ENCODE measurements at places on chromosomes 1 and 21.

DNA sequence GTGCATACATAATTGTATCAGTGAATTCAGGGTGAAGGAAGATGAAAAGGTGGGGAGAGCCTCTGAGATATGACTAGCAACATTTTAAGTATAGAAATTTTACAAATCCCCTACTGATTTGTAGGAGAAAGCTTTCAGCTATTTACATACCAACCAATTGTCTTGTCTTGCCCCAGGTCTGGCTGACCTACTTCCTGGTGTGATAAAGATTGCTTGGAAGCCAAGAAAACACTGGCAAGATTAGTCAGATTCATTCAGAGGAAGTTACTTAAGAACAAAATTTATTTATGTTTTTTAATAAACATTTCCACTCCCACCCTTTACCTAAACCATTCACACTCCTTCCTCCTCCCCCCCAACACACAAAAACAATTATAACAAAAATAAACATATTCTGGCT is 17.5 kb downstream of the PTGS2 start:
- no peak for DNase-seq

- no peak for DNase-seq
Measured at GRCh38 chr1:42379794-42380585, 602 bp upstream of the RIMKLA start.

GRCh38 chr1:163697137-163697536 is 375.4 kb downstream of the NUF2 start:
- no peak for DNase-seq

- DNase-seq, result peak; percentile 90
Measured at GRCh38 chr1:155167166-155168104, 5.7 kb downstream of the KRTCAP2 start.

GRCh38 chr1:59730759-59731478 is 83.8 kb upstream of the HOOK1 start:
- peak; percentile 92 for DNase-seq

DNA sequence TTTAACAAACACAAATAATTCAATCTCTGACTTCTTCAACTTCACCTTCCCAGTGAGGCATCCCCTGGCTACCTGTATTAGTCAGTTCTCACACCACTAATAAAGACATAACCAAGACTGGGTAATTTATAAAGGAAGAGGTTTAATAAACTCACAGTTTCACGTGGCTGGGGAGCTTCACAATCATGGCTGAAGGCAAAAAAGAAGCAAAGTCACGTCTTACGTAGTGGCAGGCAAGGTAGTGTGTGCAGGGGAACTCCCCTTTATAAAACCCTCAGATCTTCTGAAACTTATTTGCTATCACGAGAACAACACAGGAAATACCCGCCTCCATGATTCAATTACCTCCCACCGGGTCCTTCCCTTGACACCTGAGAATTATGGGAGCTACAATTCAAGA is 478.5 kb downstream of the ADGRL2 start:
- DNase-seq, result no peak

- DNase-seq, result no peak
Measured at GRCh38 chr1:26094076-26094669, 17.5 kb upstream of the PDIK1L start.

GRCh38 chr1:60244906-60245305 is 171.3 kb upstream of the C1orf87 start:
- no peak for DNase-seq

DNA sequence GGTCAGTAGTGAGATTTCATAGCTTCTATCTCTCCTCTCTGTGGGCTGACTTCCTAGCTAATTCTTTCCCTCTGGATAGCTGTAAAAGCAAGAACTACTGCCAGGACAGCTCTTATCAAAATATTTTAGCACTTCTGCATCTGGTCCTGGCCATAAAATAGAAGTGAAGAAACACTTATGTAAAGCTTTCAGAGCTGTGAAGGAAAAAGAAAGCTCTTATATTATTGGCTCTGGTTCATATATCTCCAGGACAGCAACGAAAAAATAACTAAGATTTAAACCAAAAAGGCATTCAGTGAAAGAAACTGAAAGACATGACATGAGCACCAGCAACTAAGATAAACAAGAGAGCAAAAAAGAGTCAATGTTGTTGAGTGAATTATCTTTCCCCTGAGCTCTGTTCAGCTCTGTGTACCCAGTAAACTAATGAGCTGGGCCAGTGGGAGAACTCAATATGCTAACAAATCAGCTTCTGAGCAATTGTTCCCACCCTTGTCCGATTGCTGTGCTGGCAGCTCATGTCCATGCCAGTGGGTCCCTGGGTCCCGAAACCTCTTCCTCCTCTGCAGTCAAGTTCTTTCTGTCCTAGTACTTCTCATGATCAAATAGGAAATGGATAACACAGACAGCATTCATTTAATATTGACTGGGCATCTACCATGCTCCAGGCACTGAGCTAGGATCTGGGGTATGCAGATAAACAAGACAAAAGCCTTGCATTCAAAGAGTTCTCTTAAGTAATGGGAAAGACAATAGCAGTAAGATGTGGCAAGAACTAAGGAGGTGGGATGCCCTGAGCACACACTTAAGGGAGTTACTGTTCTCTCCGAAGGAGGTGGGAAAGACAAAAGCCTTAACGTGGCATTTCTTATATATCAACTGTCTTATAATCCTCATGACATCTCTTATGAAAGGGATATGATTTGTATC is 45.3 kb upstream of the MAN1A2 start:
- DNase-seq, result no peak

DNA sequence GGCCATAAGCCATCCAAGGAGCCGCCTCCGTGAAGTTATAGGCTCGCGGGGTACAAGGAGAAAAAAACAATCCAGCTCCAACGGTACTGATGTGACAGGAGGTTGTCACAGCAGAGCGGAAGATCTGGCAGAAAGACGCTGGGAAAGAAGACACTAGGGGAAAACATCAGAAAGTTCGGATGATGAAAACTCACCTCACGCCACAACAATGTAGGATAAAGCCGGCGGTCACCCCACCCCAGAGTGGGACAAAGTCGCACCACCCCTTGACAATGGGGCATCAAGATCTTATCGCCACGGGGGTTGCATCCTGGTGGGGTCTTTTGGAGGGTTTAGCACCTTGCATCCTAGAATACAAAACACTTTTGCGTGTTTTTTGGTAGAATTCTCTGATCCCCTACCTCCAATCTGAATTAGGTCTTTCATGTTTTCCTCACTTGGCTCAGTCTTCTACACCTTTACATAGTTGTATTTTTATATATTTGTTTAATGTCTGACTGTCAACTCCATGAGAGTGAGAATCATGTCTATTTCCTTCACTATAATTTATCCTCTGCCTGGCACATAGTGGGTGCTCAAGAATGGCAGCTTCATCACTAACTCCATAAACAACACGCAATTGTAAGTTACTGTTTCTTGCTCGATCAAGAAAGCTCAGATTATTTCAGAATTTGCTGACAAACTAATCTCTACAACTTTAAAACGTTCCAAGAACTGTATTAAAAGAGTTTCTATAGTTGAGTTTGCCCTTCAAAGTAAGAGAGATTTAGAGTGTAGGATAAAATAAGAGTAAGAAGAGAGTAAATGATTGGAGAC is 611 bp upstream of the ZSWIM5 start:
- no peak for DNase-seq

- DNase-seq, result no peak
Measured at GRCh38 chr21:43864962-43865539, at the start of gene AGPAT3. TSS of gene AGPAT3 (plus strand) at chr21:43865223. CDS start at chr21:43959682, 94,459 bp downstream.

- no peak for DNase-seq
Measured at GRCh38 chr1:61079296-61079897, 3.0 kb upstream of the NFIA start.

GRCh38 chr1:181335631-181336030 is 147.7 kb upstream of the CACNA1E start:
- no peak for DNase-seq

- DNase-seq, result no peak
Measured at GRCh38 chr1:175687622-175688415, 55.6 kb downstream of the TNR start.

- no peak for DNase-seq
Measured at GRCh38 chr1:110875216-110875731, 2.3 kb downstream of the CD53 start.

- DNase-seq, result no peak
Measured at GRCh38 chr21:14353726-14354125, 29.2 kb downstream of the HSPA13 start.

GRCh38 chr1:234573711-234574299 is 36.2 kb downstream of the IRF2BP2 start:
- peak; percentile 59 for DNase-seq

DNA sequence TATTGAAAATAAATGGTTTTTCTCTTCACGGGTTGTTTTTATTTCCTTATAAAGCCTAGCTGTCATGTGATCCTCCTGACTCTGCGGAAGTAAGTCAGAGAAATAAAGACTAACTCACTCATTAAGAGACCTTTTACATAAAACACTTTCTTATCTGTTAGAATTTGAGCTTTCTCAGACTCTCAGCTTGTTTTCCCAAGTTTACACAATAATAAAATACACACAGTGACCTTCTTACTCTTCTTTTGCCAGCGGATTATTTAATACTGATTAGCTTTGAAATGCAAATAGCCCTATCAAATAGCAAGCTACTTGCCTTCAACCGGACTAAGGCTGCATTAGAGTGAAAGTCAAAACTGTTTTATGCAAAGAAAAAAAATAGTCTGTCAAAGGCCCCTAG is 45.5 kb upstream of the CXADR start:
- DNase-seq, result no peak

GRCh38 chr1:115475252-115475651 is 137.2 kb upstream of the NGF start:
- no peak for DNase-seq

DNA sequence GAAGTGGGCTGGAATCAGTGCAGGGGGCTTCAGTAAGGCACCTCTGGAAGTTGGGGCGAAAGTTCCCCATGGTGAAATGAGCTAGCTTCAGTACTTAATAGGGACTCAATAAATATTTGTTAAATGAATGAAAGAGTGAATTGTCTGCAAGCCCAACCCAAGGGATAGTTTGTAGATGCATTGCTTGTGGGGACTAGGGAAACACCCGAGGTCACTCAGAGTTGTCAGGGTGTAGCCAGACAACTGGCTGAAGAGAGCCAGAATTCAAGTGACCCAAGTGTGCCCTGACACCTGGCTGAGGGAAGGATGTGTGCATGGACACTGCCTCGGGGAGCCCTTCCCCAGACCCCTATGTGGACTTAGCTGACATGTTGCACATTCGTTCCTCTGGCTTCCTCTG is 1.3 kb upstream of the SLC26A9 start:
- DNase-seq, result no peak

DNA sequence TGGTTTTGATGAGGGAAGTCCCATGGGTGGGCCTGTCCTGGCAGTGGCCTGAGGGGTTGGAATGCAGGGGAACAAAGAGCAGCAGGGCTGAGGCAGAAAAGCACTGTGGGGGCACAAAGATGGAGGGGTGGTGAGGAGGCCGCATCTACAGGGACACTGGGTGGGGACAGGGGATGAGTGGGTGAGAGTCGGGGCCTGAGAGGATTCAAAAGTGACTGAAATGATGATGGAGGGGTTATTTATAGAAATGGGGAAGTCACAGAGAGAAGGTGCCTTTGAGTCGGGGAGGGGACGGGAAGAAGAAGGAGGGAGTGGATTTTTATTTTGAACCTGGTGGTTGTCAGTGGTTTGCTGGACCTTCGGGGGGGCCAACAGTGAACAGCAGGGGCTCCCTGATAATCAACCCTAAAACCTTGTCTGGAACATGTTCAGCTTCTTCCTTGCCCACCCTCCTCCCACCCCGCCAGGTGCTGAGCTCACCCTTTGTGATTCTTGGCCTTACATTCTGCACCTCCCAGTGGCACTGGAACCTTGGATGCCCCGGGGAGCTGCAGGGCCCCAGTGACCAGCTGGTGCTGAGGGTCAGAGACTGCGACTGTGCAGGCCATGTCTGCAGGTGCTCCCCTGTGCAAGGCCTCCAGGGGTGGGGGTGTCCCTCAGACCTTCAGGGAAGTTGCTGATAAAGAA is 42.9 kb downstream of the IER5 start:
- no peak for DNase-seq

GRCh38 chr1:11951901-11952300 is 17.4 kb downstream of the PLOD1 start:
- no peak for DNase-seq

- no peak for DNase-seq
Measured at GRCh38 chr1:25343872-25344271, 5.7 kb downstream of the TMEM50A start.

DNA sequence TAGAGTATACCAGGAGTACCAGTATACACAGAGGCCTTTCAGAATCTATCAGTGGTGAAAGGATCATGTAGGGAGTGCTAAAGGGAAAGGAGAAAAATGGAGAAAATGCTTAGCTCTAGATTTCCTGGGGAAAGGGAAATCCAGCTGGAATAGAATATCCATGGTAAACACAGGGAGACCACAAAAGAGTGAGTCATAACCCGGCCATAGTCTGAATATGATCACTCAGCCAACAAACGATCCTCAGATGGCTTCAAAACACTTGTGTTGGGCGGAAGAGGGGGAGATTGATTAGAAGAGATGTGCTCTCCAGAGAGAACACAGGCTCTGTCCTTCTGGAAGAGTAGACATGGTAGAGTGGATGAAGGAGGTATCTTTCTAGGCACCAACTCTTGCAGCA is 180.6 kb downstream of the PAPPA2 start:
- no peak for DNase-seq

DNA sequence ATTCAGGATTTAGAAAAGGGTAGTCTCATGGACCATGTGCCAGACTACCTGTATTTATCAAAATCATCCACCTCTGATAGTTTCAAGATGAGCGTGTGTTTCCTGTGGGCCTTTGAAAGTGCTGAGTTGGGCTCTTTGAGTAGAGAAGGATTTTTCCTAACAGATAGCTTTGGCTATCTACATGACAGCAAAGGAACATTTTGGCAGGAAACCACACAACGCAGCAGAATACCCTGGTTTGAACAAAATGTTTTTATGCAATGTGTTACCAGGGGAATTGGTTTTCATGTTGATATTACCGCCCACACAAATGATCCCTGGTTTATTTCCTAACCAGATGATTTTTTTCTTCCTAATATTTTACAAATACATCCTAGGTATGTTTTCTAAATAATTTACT is 431.4 kb downstream of the NEGR1 start:
- no peak for DNase-seq

- no peak for DNase-seq
Measured at GRCh38 chr21:17053321-17053720, 459.5 kb upstream of the CXADR start.

DNA sequence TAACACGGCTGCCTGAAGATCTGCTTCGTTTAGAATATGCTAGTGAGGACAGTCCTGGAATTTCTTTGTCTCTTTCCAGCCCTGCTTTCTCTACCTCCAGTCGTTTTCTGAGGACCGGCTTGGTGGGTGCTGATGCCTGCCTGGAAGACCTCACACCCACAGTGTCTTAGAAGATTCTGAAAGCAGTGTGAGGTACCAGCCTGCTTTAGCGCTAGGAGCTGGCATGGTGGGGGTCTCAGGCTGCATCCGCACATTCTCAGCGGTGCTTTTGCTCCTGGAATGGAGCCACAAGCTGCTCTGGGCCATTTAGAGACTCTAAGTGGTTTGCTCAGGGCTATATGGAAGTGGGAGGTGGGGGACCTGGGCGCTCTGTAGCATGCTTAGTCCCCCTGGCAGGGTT is 61.4 kb downstream of the CD247 start:
- no peak for DNase-seq

- no peak for DNase-seq
Measured at GRCh38 chr1:60731321-60731720, 351.0 kb upstream of the NFIA start.

- no peak for DNase-seq
Measured at GRCh38 chr1:201885531-201886075, 3.1 kb upstream of the SHISA4 start.

- no peak for DNase-seq
Measured at GRCh38 chr1:208791456-208791855, 547.3 kb upstream of the PLXNA2 start.
